ENCODE measurements at places on chromosomes 7 and 10.

DNA sequence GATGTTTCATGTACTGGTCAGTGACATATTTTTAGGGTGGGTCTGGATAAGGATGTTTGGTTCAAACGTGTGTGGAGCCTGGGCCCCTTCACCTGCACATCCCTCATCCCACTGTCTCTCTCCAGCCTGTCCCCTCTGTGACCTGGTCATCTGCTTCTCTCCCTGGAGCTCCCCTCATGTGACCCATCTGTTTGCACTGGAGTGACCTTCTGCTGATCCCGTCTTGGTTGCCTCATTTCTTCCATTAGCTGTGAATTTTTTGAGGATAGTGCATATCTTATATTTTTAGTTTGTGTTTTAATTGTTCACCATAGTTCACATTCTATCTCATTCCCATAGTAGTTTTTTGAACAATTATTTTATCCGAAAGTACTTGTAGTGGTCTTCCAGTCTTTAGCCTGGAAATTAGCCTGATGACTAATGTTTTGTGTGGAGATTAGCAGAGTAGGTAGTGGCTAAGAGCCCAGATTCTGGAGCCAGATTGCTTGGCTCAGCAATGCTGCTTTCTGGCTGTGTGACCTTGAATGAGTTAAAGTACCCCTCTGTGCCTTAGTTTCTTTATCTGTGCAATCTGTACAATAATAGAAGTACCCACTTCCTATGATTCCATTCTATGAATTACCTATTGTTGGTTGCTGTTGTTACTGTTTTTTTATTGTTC is 224.5 kb downstream of the LRMDA start:
- DNase-seq, result no peak

DNA sequence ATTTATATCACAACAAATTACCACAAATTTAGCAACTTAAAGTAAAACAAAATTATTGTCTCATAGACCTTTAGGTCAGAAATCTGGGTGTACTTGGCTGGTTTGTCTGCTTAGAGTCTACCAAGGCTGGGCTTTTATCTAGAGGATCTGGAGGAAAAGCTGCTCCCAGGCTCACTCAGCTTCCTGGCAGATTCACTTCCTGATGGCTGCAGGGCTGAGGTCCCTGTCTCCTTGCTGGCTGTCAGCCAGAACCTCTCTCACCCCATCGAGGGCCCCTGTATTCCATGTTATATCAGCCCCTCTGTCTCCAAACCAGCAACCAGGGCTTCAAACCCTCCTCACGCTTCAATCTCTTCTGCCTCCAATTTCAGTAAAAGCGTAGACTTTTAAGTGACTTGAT is 734.9 kb downstream of the NRG3 start:
- DNase-seq, result no peak

GRCh38 chr7:125412890-125413665 is 483.5 kb upstream of the POT1 start:
- no peak for DNase-seq

- no peak for DNase-seq
Observed at GRCh38 chr7:121366852-121367431, 29.2 kb downstream of the FAM3C start.

GRCh38 chr7:19061331-19061730 is 56.1 kb downstream of the TWIST1 start:
- no peak for DNase-seq

- DNase-seq, result no peak
Observed at GRCh38 chr10:1575481-1576244, 161.7 kb downstream of the ADARB2 start.

DNA sequence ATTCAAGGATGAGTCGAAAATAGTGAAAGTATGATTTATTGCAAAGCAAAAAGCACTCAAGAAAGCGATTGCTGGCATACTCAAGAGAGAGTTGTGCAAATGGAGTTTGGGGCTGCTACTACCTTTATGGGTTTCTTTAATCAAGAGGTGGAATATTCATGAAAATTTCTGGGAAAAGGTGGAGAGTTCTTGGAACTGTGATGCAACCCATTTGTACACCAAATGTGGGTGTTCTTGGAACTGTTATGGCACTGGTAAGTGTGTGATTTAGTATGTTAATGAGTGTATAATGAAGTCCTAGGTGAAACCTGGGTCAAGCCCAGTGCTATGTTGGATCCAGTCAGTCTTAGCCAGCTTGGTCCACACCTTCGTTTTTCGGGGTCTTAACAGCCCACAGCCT is 3.4 kb upstream of the VOPP1 start:
- DNase-seq, result no peak

DNA sequence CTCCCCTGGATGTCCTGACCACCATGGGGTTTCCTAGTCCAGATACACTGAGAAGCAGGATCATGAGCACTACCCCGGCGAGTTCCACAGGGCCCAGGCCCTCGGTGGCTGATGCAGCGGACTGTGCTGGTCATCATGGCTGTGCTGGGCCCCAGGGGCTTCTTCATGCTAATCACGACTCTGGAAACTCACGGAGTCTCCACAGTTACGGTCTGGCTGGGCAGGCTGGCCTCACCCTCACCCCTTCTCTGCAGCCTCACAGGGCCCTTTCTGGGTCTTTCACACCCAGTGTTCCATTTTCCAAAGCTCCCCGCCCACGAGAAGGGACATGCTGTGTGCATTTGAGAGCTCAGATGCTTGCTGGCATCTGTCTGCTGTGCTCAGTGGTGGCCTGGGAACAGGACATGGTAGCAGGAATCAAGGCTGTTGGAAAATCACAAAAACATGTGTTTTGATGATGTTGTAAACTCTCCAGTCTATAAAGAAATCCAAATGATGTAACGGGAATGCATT is 119.0 kb downstream of the PTPN20 start:
- no peak for DNase-seq

- no peak for DNase-seq
Observed at GRCh38 chr7:41915871-41916270, 213.0 kb upstream of the INHBA start.

DNA sequence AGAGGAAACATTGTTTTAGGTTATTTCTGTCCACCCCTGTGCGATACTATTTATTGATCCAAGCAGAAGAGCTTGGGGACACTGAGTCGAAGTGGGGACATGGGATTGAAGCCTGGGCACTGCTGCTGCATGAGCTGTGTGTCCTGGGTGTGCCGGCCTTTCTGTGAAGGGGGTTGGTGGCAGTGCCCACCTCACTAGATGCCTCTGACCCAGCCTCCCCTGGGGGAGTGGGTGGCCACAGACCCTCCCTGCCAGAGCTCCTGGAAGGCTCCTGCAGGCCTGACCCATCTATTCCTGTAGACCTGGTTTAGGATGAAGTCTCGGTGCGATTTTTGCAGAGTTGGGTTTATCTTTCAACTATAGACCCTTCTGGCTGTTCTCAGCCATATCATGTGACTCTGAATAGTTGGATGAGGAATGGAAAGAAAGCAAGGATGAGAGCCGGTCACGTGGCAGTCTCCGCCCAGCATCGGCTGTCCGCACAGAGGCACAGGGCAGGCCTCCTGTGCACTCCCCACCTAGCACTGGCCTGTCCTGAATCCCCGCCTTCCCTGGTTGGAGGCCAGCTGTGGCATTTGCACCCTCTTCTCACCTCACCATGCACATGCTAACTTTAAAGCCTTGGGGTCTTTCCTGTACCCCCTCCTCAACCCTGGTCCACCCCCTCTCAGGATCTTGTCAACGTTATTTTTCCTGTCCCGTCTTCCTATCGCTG is 17.6 kb upstream of the SH2D4B start:
- DNase-seq, result no peak

DNA sequence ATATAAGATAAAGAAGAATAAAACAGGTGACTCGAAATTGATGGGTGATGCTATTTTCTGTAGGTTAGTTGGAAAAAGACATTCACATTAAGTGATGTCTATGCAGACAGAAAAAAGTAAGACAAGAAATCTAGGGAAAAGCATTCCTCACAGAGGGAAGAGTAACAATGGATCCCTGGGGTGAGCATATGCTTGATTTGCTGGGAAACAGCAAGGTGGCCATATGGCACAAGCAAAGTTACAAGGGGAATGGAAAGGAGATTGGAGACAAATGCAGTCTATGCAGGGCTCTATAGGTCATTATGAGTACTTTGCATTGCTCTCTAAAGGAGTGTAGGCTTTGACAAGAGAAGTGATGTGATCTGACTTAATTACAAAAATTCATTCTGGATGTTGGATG is 90.9 kb upstream of the ZNF804B start:
- no peak for DNase-seq

DNA sequence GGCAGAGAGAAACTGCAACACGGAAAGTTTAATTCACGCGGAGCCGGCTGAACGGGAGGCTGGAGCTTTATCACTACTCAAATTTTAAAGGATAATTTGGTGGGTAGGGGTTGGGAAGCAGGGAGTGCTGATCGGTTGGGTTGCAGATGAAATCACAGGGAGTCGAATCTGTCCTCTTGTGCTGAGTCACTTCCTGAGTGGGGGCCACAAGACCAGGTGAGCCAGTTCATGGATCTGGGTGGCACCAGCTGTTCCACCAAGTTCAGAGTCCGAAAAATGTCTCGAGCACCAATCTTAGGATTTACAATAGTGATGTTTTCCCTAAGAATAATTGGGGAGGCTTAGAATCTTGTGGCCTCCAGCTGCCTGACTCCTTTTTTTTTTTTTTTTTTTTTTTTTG is 3.6 kb upstream of the PRAP1 start:
- DNase-seq, result no peak

- no peak for DNase-seq
Observed at GRCh38 chr7:5667391-5667790, 114.1 kb downstream of the RNF216 start.

DNA sequence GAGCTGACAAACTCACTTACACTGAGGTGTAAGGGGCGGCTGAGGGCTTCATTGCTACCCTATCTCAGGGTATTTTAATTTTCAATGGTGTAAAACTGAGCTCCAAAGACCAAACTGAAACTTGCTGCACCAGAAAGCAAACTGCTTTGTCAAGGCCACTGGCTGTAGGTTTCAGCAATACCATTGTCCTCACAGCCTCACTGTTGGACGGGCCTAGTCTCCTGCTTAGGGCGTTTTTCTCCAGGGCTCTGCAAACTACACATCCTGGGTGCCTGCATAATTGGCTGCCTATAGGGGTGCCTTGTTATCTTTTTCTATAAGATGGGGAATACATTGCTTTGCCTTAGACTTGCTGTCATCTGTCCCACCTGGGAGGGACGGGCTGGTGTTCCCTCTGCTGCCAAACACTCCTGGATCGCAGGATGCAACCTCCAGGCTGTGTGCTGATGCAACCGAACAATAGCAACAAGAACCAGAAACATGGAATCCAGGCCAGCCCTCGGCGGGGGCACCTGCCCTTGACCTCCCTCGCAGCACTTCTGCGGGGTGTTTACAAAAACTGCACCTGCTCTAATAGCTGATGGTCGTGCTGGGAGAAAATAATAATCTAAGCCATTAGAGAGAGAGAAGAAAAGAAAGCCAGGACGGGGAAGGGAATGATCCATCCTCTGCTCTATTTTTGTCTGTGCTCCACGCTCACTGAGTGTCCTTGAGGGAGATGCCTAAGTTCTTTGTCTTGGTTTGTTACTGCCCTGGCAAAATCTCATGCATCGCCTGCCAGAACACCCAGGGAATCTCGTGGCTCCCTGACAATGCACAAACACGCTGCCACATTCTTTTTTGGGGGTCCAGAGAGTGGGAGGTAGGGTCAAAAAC is 104.5 kb downstream of the GALNT17 start:
- DNase-seq, result no peak

DNA sequence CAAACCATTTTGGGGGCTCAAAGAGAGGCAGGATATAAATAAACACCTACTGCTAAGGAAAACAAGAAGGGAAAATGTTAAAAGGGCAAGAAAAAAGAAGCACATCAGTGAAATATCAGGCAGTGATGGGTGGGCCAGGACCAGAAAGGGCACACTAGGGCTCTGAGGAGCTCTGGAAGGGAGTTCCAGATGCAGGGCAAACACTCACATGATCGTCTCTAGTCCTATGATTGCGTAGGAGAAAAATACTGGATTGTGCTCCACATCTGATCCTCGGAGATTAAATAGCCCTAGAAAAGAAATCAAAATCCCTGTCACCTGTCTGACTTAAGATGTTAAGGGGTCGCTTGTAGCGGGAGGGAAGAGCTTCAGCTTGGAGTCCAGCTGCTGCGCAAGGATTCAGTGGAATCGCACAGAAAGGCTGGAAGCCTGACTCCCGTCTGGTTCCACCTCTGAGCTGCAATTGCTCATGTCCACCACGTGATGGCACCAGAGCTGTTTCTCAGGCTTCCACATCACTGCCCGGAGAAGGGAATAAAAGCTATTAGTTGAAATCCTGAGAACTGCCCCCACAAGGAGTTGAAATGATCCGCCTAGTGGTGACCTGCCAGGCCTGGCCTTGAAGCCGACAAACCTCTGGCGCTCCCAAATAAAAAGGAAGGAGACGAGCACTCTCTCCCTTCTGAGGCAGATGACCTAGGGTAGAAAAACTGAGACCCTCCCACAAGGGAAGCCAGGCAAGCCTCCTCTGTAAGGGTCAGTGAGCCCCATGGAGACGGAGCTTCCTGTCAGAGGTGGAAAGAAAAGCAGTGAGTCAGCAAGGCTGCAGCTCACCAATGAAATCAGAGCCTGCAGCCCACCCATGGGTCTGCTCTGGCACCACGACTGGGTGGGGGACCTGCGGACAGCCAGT is 39.2 kb downstream of the XPNPEP1 start:
- peak; percentile 76 for DNase-seq

GRCh38 chr7:3092468-3092867 is 48.8 kb upstream of the CARD11 start:
- peak; percentile 45 for DNase-seq

- DNase-seq, result no peak
Observed at GRCh38 chr10:31709028-31709427, 219.6 kb downstream of the ARHGAP12 start.

- no peak for DNase-seq
Observed at GRCh38 chr7:147412782-147413556, 1177.6 kb upstream of the C7orf33 start.

DNA sequence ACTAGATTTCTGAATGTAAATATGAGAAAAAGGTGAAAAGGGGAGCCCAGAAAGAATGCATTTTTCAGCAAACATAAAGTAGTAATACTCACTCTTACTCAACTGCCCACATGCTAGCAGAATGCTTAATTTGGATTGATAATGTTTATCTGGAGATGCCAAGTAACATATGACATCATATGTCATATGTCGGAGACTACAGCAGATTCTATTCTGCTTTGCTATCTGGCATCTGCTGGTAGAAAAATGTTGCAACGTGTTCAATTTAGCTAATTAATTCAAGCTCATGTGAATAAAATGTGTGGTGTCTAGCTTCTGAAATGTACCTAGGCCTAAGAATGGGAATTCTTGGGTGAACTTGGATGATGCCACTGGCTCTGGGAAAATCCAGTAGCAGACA is 4.5 kb downstream of the BBIP1 start:
- DNase-seq, result no peak

- DNase-seq, result no peak
Observed at GRCh38 chr7:137342828-137343261, 688 bp downstream of the PTN start.

DNA sequence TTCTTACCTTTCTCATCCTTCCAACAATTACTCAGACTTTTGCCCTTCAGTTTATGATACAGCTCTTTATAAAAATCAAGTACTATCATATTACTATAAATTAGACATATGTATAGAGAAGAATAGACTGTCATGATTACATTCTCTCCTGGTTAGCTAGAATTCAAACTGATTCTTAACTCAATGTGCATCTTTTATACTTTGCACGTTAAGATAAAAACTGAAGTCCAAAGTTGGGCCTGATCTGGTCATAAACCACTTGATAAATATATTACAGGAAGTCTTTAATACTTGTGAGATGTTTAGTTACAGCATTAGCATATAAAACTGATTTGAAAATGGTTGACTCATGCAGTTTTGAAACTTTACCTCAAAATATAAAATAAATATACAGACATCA is 2.6 kb downstream of the AGR3 start:
- no peak for DNase-seq

- no peak for DNase-seq
Observed at GRCh38 chr7:135186841-135187253, 16.3 kb upstream of the CYREN start.

GRCh38 chr10:15172306-15172840 is 3.9 kb upstream of the NMT2 start:
- no peak for DNase-seq
